Naive thymus-derived CD4-positive, alpha-beta T cell (primary cell): ENCODE measurements at places on chromosomes 2 and 18. TPM values are rescaled to one million over a fixed set of nuclear protein-coding genes. Genes with fewer than 3 reads are reported as not detected.

DNA sequence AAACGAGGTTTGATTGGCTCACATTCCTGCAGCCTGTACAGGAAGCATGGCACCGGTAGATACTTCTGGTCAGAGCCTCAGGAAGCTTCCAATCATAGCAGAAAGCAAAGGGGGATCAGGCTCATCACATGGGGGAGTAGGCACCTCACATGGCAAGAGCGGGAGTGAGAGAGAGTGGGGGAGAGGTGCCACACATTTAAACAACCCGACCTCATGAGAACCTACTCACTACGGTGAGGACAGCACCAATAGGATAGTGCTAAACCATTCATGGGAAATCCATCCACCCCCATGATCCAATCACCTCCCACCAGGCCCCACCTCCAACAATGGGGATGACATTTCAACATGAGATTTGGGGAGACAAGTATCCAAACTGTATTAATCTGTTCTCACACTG is 105.8 kb downstream of the SOCS6 start:
- no peak for DNase-seq

Gene PLGLB1
- 4.0 TPM for total RNA-seq

- no peak for DNase-seq
Measured at GRCh38 chr2:69780921-69781320, 39.0 kb downstream of the ANXA4 start.

DNA sequence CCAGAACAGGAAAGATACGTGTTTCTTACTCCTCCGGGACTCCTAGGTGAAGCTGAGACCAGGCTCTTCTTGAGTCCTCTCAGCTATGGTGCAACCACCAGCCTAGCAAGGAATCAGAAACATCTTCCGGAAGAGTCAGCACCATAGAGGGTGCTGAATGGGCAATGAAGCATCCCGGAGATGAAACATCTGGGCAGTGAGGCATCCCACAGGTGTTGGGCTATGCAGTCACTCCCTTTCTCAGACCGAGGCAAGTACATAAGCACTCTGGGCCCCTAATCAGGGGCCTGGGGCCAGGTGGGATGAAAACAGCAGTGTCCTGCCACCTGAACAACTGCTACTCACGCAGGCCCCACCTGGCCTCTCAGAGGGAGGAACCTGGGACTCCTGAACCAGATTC is 1.4 kb upstream of the CAPN10 start:
- DNase-seq: no peak

Gene ANKRD53
- 1.5 TPM for total RNA-seq
